ENCODE measurements at places on chromosomes 11 and 22.

- DNase-seq = no peak
Observed at GRCh38 chr11:130146796-130147195, 12.8 kb upstream of the ST14 start.

DNA sequence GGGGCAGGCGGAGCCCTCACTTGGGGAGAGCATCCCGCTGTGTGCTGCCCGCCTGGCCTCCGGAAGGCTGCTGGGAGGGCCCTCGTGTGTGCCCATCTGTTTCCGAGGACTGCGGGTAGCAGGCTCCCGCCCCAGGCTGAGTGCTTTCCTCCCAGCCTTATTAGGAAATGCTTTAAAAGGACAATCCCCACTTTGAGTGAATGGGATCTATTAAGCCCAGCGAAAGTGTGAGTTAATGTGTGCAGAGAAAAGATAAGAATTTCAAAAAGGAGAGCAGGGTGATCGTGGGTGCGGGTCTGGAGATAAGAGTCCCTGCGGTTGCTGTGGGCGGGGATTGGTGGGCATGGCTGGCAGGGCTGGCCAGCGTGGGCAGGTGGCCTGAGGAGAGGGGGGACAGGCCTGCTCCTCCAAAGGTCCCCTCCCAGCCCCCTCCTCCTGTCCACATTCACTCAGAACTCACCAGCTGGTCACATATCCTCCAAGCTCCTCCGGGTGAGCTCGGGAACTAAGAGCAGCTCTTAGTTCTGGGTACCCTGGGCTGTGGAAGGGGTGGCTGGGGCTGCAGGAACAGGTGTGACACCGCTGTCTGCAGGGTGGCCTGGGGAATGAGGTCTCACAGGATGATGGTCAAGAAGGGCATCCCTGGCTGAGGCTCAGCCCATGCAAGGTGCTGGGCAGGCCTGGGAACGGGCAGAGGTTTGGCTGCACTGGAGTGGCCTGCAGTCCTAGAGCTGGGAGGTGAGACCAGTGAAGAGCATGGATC, 1260.3 kb downstream of the BRD1 start:
- no peak for DNase-seq

- peak; percentile 32 for DNase-seq
Observed at GRCh38 chr11:72676861-72677341, 2.7 kb upstream of the PDE2A start.

GRCh38 chr11:108558222-108558621, 35.3 kb downstream of the EXPH5 start:
- DNase-seq = no peak

- DNase-seq = peak; percentile 69
Observed at GRCh38 chr11:104668797-104669463, 229.3 kb downstream of the CASP12 start.

- no peak for DNase-seq
Observed at GRCh38 chr11:93005239-93005638, 35.8 kb downstream of the MTNR1B start.

- no peak for DNase-seq
Observed at GRCh38 chr11:34002420-34002819, 49.1 kb upstream of the CAPRIN1 start.

GRCh38 chr22:18005201-18005926, 19.0 kb downstream of the MICAL3 start:
- DNase-seq = no peak

DNA sequence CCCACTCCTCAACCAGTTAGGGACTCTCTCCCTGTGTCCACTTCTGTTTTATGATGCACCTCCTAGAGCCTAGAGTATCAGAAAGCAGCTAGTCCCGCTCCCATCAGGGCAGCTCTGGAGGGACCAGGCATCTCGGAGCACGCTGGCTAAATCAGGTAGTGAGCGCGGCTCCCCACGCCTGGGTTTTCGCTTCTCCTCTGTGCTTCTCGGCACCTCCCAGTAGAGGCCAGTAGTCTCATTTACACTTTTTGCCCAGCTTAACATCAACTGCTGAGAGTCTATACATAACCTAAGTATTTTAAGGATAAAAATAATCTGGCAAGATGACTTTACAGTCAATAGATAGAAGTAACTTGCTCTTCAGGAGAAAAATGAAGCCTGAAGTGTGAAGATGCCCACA, 473.8 kb downstream of the OPCML start:
- DNase-seq = no peak

GRCh38 chr11:65891219-65892136, 1.0 kb downstream of the CCDC85B start:
- peak; percentile 73 for DNase-seq

- no peak for DNase-seq
Observed at GRCh38 chr22:46293577-46294260, 3.0 kb upstream of the GTSE1 start.

GRCh38 chr11:114162719-114163123, 103.2 kb downstream of the ZBTB16 start:
- DNase-seq = peak; percentile 84

GRCh38 chr11:8102965-8103364, 22.0 kb downstream of the TUB start:
- DNase-seq = no peak

DNA sequence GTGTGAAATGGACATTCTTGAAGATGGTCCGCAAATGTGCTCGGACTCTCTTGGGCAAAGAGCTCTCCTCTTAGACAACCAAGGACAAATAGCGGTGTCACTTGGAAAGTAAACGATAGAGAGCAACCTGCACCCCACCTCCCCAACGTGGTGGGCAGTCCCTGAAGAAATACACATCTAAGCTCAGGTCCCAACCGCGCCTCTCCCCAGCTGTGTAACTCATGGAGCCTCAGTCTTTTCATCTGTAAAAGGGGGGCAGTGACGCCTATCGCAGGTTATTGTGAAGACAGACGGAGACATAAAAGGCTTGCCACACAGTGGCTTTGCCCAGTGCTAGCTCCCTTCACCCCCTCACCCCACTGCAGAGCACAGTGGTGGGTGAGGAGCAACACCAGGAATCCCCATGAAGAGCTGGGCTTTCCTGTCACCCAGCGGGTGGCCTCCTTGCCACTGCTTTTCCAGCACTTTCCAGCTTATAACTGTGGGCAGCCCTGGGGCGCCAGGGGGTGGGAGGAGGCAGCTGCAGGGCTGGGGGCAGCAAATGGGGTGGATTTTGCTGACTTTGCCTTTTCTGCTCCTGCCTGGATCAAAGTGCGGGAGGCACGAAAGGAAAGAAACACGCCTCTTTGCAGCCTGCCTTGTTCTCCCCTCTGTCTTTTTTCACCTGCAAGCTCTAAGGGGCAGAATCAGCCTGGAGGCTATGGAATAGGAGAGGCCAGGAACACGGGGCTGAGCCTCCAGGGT, 73.7 kb upstream of the TSPAN18 start:
- DNase-seq = no peak

GRCh38 chr11:99376463-99376862, 355.7 kb downstream of the CNTN5 start:
- DNase-seq = no peak

DNA sequence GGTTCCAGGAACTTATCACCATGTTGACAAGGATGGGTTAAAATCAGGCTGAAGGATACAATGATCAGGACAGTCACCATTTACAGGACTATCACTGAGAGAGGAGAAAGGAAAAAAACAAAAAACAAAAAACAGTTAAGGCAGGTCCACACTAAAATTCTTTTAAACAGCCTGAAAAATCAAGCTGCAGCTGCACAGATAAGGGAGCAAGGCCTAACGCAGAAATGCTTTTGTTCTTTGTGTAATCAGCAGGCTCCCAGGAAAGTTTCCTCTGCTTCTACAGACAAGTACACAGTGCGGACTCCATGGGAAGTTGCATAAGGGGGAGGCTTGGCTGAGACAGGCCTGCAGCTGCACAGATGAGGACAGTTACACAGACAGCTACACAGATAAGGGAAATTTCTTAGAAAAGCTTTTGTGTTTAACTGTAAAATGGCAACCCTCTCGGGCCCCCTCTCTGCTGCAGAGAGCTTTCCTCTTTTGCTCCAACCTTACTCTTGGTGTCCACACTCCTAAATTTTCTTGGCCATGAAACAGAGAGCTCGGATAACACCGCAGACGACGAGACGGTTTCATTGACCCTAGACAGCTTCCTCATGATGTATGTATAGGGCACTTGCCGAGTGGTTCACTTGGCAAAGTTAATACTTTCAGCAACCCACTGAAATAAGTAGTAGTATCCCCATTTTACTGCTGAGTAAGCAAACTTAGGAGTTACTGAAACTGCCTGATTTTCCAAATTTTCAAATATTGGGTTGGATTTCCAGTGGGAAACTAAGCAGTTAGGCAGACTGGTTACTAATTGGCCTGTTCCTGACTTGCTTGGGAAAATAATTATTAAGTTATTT, 45.5 kb downstream of the PIWIL3 start:
- DNase-seq = no peak

DNA sequence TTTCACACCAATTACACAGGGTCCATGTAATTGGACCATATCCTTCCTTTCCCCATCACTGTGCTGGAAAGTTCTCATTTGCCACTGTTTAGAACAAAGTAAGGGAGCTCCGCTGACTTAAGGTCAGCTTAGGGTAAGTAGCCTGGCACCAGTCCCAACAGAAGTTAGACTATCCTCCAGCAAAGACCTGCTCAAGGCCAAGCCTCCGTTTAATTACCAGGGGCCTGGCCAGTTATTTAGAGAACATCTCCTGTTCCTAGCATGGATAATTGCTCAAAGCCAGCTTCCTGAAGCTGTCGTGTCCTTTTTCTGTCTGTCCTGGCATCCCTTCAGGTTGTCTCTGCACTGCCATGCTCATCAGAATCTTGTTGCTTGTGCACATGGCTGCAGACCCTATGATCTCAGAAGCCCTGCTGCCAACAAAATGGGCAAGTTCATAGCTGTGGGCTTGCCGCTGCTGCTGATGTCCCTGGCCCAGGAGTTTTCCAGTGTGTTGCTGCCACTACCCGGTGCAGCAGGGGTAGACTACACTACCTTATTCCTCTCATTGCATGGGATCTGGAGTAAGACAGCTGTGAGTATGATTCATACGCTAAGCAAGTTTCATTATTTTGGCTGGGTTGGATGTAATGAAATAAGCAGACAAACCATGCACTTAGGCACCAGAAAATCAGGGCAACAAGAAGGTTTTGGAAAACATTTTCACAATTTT, 8.1 kb downstream of the OR8A1 start:
- DNase-seq = no peak

GRCh38 chr11:38543311-38543710, 1945.3 kb upstream of the RAG2 start:
- no peak for DNase-seq

- no peak for DNase-seq
Observed at GRCh38 chr11:18836417-18836816, 44.8 kb upstream of the PTPN5 start.

DNA sequence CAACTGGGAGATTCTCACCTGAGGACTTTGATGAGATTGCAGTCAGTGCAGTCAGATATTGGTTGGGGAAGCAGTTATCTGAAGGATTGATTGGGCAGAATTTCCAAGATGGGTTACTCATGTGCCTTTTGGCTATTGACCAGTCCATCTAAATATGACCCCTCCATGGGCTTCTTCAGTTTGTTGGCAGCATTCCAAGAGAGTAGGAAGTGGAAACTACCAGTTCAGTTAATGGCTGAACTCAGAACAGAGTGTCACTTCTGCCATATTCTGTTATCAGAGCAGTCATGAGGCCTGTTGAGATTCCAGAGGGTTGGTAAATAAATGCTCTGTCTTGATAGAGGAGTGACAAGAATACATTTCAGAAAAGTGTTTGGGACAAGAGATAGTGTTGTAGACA, 71.0 kb downstream of the CYP2R1 start:
- no peak for DNase-seq

GRCh38 chr11:31860391-31860790, 49.3 kb upstream of the PAX6 start:
- DNase-seq = no peak

DNA sequence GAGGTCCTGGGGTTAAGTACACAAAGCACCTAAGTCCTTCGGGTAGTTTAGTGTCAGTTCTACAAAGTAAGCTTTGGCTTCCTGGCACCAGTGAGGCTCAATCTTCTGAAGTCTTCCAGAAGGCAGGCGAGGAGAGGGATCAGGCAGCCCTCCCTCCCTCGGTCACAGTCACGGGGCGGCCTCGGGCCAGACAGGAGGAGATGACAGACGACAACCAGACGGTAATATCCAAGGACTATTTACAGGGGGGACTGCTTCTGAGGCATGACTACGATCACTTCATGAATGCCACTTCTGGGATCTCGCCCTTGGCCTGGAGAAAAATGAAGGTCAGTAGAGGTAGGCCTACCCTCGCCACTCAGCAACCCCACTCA, 383 bp upstream of the TMEM223 start:
- no peak for DNase-seq

GRCh38 chr11:120336641-120337354, 585 bp downstream of the ARHGEF12 start:
- DNase-seq = no peak

DNA sequence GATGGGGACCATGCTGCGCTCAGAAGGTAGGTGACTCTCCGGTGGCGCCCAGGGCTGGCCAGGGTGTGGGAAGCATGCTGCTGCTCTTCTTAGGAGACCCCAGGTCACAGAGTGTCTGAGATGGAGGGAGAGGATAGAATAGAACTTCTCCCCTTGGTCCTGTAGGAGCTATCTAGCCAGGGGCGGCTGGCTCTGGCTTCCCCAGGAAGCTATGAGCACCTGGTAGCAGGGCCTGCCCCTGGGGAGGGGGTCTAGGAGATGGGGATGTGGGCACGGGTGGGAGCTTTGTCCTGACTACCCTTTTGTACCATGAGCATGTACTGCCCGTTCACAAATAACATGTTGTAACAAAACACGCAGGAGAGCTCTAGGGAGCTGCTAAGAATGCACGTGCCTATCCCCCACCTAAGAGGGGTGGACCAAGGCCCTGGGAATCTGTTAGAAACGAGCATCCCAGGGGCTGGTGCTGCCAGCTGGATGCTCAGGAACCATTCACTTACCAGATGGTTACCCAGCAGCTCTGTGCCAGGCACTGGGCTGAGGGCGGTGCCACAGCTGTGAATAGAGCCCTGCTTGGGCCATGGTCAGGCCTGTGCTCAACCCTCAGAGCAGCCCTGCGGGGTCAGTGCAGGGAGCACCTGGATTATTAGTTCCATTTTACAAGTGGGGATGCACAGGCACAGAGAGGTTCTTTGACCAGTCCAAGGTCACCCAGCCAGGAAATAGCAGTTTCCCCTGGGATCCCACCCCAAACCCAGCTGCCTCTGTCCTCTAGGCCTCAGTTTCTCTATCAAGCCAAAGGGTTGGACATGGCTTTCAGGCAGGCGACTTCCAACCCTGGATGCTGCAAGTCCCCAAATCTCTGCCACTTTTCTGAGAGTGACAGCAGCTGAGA, 2.2 kb downstream of the SLC39A13 start:
- no peak for DNase-seq

GRCh38 chr22:49393526-49393925, 434.1 kb downstream of the BRD1 start:
- DNase-seq = no peak

DNA sequence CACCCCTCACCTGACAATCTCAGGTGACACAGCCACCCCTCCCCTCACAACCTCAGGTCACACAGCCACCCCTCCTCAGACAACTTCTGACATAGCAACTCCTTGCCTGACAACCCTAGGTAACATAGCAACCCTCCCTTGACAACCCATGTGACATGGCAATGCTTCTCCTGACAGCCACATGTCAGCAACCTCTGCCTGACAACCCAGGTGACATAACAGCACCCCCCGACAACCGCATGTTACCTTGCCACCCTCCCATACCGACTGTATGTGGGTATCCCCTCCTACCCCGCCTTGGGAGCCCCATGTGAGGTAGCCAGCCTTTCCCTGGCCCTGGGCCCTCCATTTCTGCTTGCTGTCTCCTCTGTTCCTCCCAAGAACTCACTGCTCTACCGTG, 77.7 kb upstream of the B3GAT1 start:
- no peak for DNase-seq

Measured in Caki2 (cell line).